ENCODE measurements at places on chromosomes 6 and 20.

- no peak for DNase-seq
These were observed 58.4 kb downstream of the GJA10 start for GRCh38 chr6:89952686-89953085.

DNA sequence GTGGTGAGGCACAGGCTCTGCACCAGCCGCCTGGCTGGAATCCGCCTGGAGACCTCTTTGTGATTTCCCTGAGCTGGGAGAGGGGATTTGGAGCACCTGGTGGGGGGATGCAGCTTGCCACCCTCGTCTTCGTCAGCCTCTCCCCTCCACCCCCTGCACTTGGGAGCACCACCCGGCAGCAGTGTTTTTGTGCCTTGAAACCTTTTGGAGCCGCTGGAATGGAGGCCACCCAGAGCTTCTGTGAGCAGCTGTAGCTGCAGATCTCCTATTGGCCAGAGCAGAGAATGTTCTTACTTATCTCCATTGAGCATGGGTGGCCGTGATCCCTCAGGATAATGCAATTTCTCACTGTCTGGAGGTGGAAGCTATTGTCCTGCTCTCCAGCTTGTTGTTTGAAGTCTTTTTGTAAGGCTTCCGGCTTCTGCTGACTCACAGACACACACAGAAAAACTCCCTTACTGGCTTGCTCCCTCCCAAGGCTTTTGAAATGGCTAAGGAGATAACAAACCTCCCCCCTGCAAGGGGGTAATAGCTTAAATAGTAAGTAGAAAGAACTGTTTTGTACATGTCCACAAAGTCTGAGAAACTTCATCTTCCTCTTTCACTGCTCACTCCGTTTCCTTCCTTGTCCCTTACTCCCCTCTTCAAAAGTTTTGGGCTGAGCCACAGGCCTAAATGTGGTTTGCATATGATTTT lies 271.2 kb downstream of the PRL start:
- DNase-seq = no peak

DNA sequence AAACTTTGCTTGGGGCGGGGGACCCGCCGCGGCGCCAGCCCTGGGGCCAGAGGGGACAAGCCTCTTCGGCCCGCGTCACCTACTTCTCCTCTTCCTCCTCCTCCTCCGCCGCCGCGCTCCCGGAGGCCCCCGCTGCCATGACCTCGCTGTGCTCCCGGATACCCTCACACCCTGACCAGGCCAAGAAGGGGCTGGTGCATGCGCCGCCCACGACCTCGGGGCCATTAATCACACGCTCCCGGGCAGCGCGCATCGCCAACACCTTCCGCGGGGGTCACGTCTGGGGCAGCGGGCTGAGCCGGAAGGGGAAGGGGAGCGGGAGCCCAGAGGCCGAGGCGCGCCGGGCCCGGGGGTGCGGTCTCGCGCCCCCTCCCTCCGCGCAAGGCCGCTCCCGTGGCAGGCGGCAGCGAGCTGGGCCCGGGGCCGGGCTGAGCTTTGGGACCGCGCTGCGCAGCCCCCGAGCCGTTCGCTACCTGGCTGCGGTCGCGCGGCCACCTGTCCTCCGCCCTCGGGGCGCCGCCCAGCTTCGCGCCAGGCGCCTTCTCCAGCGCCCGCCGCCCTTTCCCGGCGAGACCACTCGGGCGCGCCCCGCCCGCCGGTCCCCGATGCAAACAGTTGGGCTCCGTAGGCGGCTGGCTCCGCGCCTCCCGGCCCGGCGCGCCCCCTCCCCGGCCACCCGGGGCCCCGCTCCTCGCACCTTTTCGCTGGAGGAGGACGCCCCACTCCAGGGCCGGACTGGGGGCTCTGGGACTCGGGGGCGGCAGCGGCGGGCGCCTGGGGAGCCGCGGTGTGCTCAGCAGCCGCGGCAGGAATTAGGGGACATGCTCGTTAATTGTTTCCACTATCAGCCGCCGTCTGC lies 575 bp upstream of the CNR1 start:
- DNase-seq = no peak

DNA sequence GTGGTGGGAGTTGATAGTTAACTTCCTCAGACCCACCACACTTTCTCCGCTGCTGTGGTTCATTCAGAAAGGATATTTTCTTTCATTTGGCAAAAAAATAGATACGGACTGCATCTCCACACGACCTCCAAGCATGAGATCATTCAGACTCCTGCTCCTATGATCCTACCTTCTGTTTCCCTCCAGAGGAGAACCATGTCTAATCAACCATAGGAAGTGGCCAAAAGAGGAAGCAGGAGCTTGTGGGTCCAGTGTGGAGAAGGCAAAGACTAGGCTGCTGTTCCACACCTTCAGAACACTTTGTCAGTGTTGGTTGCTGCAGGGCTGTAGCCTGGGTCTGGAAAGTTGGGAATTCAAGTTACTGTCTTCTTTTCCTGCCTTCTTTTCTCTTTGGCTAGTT lies 10.6 kb upstream of the KIF13A start:
- DNase-seq = no peak

DNA sequence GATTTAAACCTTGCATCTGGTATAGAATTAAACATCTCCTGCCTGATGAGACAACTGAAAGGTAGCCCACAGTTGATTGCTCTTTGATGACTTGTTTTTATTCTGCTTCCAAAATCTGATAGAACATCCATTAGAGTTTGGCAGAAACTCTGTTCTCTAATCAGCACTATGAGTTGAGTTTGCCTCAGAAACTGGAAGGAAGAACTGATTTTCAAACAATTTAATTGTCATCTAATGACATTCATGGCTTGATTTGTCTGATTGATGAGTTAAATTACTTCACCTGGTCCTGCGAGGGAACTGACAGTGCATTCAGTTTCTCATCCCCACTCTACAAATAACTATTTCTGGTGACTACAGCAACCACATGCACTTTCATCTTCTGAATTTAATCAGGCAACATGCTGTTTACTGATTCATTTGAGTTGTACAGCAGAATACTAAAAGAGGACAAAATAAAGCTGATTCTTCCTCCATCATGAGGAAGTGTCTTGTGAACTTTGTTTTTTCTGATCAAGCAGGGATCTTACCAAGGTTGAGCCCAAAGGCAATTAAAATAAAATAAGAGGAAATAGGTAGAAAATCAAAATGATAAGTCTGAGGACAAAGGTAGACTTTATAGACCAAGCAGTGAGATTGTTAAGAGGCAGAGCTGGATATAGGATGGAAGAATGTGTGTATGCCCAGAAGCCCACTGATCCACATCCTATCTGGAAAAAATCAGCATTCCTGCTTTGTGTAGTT lies 15.7 kb upstream of the MRAP2 start:
- no peak for DNase-seq

DNA sequence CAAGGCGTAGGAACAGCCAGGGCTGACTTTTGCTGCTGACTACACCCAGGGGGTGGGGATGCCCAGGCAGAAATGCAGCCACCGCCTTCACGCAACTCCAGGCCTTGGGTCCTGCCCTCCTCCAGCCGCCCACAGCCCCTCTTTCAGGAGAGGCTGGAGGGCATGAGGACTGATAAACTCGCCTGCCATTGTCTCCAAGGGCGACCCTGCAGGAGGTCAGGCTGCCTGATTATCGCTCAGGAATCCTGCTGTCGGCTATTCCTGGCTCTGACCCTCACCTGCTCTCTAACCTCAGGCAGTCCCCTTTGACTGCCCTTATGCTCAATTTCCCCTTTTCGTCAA lies 62.0 kb upstream of the HDDC2 start:
- DNase-seq = no peak

DNA sequence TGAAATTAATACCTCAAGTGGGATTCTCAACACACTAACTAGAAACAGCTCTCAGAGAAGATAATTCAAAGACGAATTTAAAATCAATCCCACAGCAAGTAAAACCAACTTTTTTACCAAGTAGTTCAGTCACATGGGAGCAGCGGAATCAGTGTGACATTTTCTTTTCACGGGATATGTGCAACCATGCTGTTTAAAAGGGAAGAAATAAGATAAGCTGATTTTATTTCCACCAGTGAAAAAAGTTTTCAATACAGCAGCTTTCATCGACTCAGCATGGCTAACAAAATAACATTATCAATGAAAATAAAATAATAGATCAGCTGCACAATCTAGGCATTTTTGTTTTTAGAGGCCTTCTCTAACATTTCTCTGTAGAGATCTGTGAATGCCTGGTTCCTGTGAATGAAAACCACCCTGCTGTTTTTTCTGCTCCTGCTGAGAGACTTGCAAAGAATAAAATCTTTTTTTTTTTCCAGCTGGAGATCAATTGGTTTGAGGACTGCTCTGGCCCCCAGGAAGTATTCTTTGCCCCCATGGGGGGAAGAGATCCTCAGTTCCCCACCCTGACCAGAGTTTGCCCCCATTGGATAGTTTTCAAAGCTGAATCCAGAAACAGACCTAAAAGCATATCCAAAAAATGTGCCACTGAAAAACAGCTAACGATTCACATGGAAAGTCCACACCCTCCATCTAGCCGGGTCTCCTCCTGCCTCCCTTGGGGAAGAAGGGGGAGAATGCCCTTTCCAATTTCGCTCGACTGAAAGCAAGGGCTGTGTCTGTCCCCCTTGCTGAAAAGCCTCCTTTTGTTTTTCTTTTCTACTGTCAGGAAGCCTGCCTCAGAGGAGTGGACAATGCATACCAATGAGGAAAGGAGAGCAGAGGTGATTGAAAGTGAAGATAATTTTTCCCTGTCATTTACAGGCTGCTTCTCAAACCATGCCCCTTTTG lies 317.6 kb downstream of the PRKN start:
- no peak for DNase-seq

GRCh38 chr6:146224988-146225387 lies 196.1 kb downstream of the GRM1 start:
- no peak for DNase-seq

DNA sequence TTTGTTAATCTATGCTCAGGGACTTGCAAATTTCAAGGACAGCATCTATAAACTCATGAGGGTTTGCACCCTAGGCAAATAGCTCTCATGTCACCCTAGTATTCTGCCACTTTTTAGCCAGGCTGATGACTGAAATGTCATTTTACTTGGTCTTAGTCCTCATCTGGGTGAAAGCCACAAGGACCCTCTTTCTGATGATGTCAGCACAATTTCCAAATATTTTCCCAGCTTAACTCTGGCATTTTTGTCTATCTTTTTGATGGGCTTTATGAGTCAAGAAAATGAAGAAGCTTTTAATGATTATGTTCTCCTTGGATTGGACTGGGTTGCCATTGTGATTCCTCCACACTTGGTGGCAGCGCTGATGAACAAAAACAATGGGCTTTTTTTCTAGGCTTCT lies 420.1 kb upstream of the BTBD3 start:
- no peak for DNase-seq

- no peak for DNase-seq
These were observed 14.0 kb downstream of the SMLR1 start for GRCh38 chr6:130841128-130841728.

DNA sequence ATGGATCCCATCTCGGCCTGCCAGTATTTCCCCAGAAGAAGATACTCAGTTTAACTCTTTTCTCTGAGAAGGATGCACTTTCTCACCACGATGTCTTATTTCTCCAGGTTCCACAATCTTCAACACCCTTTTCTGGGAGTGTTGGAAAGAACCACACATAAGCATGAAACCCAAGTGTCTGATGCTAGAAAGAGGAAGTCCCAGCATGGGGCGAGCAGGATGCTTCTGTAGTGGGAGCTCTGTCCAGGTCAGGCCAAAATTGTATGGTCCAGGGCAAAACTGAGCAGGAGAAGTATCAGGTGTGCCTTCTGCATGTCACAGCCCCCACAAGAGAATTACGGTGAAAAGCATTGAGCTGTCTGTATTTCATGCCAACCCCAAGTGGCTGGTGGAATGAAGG lies 11.0 kb downstream of the TREM1 start:
- DNase-seq = no peak

- no peak for DNase-seq
These were observed 3.0 kb downstream of the SPDEF start for GRCh38 chr6:34553146-34553545.

DNA sequence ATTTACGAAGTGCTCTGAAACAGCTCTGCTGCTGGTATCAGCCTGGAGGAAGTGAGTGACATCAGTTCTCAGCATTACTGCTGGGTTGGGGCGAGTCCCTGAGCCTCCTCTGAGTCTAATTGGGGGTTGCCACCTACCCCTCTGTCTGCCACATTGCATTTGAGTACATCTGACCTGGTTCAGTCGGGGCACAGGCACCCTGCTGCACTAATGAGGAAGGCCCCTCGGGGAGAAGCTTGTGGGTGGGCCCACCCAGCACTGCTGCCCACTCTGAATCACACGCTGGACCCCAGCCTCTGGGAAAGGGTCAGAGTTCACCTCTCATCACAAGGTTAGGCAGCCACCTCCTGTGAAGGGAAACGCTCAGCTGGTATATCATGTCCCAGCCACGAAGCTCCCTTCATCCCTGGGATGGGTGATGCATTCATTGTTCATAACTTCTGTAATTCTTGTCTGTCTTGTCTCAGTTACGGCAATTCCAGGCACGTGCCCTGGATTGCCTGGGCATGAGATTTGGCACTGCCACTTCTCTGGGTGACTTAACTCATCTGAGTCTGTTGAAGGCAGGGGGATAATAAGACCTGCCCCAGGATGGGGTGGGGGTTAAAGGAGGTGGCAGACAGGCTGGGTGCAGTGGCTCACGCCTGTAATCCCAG lies 13.3 kb downstream of the DNMT3B start:
- DNase-seq = no peak

DNA sequence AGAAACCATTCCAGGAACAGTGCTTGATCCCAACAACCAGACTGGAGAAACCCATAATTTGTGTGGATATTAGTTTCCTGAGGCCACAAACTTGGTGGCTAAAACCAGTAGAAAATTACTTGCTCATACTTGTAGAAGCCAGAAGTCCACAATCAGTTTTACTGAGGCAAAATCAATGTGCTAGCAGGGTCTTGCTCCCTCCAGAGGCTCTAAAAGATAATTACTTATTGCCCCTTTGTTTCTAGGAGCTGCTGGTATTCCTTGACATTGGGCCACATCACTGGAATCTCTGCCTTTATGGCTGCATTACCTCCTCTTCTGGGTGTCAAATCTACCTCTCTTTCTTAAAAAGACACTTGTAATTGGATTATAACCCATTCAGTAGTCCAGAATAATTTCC lies 142.2 kb upstream of the SAMD5 start:
- no peak for DNase-seq

GRCh38 chr6:131629651-131630050 lies 1.6 kb upstream of the MED23 start:
- no peak for DNase-seq

- no peak for DNase-seq
These were observed 7.7 kb upstream of the SEC63 start for GRCh38 chr6:107965746-107966145.

DNA sequence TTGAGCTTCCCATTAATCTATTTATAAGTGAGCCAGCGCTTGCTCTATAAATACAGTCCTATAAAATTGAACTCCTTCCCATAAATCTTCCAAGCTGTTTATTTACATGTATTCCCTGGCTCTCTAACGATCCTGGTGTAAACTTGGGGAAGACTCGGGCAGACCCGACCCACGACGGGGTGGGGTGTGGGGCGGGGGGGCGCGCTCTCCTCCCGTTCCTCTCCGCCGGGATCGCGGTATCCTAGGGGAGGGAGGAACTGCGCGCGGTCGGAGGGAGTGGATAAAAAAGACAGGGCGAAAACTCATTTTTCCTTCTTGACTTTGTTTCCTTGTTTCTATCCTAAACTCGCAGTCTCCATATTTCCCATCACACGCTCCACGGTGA lies 31.1 kb downstream of the TFAP2B start:
- no peak for DNase-seq
